ENCODE measurements at places on chromosomes 3 and 15.
A peak's percentile ranks its signal among the peaks of the same experiment; 100 is the strongest.

GRCh38 chr3:107892955-107893624, 197.7 kb downstream of the CD47 start:
- H3K4me1 ChIP-seq = peaks cover 8% of the 10 kb centered on the region
- H3K27ac ChIP-seq = no peak overlapping the region

GRCh38 chr3:134314588-134315285, 59.5 kb downstream of the AMOTL2 start:
- no peaks in the 10 kb centered on the region for H3K27me3 ChIP-seq
- peak overlapping the region; percentile 85 for H3K27ac ChIP-seq
- 0 out of 2 replicates have a peak overlapping the region, but pooled peaks have one; percentile 8 for H3K4me3 ChIP-seq
- no peaks in the 10 kb centered on the region for H3K36me3 ChIP-seq
- peaks cover 69% of the 10 kb centered on the region for H3K4me1 ChIP-seq

- H3K36me3 ChIP-seq = no peaks in the 10 kb centered on the region
- H3K27ac ChIP-seq = no peak overlapping the region
- H3K27me3 ChIP-seq = no peaks in the 10 kb centered on the region
- DNase-seq = no peak
These were observed 22.8 kb upstream of the P2RY1 start for GRCh38 chr3:152811974-152812760.

DNA sequence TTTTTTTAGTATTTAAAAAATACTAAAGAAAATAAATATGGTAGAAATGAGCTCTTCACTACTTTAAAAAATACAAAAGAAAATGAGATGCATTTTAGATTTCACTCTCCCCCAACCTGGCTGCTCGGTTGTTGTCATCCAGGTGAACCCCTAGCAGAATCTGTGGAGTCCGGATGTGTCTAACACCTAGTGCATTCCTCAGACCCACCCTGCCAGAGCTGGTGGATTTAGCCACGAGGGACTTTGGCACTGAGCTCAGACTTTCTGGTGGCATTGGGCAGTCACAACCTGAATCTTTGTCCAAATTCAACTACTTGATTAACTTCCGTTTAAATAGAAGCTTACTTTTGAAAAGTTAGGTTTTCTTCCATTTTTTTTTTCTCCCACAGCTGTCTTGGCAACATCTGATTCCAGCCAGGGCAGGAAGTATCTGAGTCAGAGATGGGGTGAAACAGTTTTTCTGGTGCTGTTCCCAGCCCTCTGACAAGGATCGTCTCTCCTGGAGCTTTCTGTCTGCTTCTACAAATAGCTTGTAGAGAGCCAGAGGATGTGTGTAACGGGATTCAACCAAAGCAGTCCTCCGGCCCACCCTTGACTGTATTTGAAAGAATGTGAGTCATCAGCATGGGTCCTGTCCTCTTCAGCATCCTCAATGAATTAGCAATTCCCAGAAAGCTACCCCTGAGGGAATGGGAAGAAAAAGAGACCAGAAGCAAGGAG, 301.8 kb upstream of the MCTP2 start:
- peaks cover 12% of the 10 kb centered on the region for H3K4me1 ChIP-seq
- H3K27ac ChIP-seq = peak overlapping the region; percentile 51
- H3K27me3 ChIP-seq = no peaks in the 10 kb centered on the region
- DNase-seq = peak; percentile 98

DNA sequence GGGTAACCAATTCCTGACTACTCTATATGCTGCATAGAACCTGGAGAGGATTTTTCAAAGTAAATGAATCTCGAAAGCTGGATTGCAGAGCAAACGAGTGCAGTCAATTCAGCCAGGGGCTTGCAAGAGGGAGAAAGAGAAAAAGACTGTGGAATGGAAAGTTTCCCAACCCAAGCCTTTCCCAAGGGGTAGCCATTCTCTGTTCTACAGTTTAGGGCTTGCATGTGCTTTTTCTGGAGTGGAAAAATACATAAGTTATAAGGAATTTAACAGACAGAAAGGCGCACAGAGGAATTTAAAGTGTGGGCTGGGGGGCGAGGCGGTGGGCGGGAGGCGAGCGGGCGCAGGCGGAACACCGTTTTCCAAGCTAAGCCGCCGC, 511 bp upstream of the RARB start:
- H3K27me3 ChIP-seq = no peaks in the 10 kb centered on the region
- peaks cover 7% of the 10 kb centered on the region for H3K4me1 ChIP-seq
- no peak overlapping the region for H3K27ac ChIP-seq
- peak; percentile 46 for DNase-seq
- no peaks in the 10 kb centered on the region for H3K36me3 ChIP-seq

DNA sequence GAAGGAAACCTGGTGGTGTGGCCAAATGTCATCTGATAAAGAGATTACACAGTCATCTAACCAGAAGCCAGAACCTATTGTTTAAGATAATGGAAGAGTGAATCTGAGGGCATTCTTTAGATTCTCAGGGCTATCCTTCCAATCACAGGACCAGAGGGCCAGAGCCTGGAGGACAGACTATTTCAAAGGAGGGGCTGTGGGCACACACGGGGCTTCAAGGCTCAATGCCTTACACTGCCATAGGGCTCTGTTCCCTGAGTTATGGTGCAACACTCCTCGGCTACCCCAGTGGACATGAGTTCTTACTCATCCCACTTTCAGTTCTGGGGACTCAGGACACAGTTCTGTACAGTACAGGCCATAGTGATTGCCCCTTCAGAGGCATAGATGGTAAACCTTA, 343.9 kb upstream of the ALCAM start:
- no peak overlapping the region for H3K27ac ChIP-seq
- no peaks in the 10 kb centered on the region for H3K36me3 ChIP-seq
- DNase-seq = no peak
- no peaks in the 10 kb centered on the region for H3K27me3 ChIP-seq

GRCh38 chr3:168233001-168233400, 137.3 kb upstream of the GOLIM4 start:
- no peak overlapping the region for H3K4me3 ChIP-seq
- H3K27ac ChIP-seq = no peak overlapping the region
- H3K4me1 ChIP-seq = no peaks in the 10 kb centered on the region
- H3K27me3 ChIP-seq = peaks cover 16% of the 10 kb centered on the region
- DNase-seq = no peak
- H3K36me3 ChIP-seq = no peaks in the 10 kb centered on the region

DNA sequence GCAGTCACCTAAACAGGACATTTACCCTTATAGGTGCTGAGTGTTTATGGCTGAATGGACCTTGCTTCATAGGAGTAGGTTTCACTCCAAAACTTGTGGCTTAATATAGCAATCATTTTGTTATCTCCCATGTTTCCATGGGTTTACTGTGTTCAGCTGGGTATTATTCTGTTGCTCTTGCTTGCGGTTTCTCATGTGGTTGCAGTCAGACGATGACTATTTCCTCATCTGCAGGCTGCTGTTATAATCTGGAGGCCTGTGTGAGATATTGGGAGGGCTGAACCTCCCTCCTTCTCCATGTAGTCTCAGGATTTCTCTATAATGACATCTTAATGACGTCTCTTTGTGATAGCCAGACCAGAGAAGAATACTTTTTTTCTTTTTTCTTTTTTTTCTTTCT, 98.1 kb downstream of the ZPLD1 start:
- H3K27ac ChIP-seq = no peak overlapping the region
- no peak overlapping the region for H3K4me3 ChIP-seq
- no peaks in the 10 kb centered on the region for H3K4me1 ChIP-seq
- no peaks in the 10 kb centered on the region for H3K36me3 ChIP-seq
- peaks cover 4% of the 10 kb centered on the region for H3K27me3 ChIP-seq
- peak; percentile 7 for DNase-seq

DNA sequence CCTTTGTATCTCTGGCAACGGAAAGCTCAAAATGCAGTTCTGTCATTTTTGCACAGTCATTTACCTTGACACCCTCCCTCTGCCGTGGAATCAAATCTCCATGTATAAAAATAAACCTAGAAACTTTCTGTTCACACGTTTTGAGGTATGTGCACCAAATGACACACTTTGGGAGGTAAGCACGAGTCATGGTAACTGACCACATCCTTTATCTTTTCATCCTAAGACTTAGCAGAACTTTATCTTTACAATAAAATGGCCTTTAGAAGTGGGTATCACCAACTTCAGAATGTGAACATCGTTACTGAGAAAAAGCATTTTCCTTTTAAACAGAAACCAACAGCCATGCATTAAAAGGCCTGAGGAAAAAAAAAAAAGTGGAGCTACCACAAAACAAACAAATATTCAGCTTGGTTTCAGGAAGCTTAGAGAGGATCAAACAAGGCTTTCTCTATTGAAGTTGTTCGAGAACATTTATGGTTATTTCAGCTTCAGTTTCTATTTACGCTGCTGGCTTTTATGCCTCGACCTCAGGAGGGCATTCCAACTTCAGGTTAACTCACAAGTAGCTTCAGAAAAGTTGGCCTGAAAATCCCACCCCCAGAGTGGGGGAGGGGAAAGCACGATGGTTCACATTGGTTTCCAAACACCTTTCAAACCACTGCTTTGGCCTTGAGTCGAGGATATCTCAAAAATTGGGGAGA, 171.1 kb upstream of the ICE2 start:
- H3K4me3 ChIP-seq = no peak overlapping the region
- peak; percentile 15 for DNase-seq
- no peaks in the 10 kb centered on the region for H3K27me3 ChIP-seq
- no peak overlapping the region for H3K27ac ChIP-seq
- H3K36me3 ChIP-seq = no peaks in the 10 kb centered on the region

DNA sequence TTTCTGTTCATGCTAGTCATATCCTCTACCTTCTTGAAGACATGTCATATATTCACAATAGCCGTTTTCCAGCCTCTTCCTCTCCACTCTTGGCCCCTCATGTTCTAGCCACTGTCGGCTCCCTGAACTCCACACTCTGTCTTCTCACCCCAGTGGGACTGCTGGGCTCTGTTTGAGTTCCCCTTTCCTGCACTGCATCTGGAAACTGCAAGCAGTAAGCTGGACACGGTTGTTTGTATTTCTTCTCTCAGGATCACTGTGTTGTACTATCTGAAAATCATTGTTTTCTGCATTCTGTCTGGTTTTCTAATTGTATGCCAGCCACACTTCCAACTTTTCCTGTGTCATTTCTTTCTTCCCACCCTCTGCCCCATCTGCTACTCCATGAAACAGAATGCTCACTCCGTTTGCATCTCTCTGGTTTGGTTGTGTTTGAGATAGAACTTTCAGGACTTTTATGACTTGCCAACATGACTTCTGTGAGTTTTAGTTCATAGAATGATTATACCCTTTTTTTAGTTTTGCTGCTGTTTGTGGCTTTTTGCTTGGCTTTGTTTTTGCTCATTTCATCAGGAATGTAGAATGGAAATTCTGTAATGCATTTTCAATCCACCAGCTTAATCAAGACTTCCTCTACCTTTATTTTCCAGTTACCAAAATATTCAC, 192.3 kb downstream of the PLCL2 start:
- DNase-seq = no peak
- H3K36me3 ChIP-seq = no peaks in the 10 kb centered on the region
- no peak overlapping the region for H3K27ac ChIP-seq
- no peaks in the 10 kb centered on the region for H3K27me3 ChIP-seq
- no peaks in the 10 kb centered on the region for H3K4me1 ChIP-seq

- H3K4me3 ChIP-seq = no peak overlapping the region
- H3K27me3 ChIP-seq = no peaks in the 10 kb centered on the region
- no peak for DNase-seq
These were observed 80.3 kb upstream of the ABHD17C start for GRCh38 chr15:80614711-80615360.

GRCh38 chr3:152403632-152404066, 134.9 kb downstream of the MBNL1 start:
- H3K36me3 ChIP-seq = no peaks in the 10 kb centered on the region
- no peak for DNase-seq
- H3K27ac ChIP-seq = peak overlapping the region; percentile 18

DNA sequence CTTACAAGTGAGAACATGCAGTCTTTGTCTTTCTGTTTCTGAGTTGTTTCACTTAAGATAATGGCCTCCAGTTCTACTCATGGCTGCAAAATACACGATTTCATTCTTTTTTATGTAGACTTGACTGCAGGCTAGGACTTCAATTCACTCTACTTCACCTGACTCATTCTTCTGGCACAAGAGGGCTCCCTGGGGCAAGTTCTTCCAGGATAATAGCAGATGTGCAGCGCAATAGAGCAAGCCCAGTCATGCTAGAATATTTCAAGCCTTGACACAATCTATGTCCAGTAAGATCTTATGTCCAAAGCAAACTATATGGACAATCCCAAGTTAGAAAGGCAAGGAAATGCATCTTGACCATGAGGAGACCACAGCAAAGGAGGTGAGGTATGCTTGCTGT, 211.7 kb upstream of the GADL1 start:
- peak overlapping the region; percentile 32 for H3K4me3 ChIP-seq
- no peaks in the 10 kb centered on the region for H3K27me3 ChIP-seq
- no peaks in the 10 kb centered on the region for H3K36me3 ChIP-seq
- H3K4me1 ChIP-seq = peaks cover 30% of the 10 kb centered on the region
- peak; percentile 94 for DNase-seq

DNA sequence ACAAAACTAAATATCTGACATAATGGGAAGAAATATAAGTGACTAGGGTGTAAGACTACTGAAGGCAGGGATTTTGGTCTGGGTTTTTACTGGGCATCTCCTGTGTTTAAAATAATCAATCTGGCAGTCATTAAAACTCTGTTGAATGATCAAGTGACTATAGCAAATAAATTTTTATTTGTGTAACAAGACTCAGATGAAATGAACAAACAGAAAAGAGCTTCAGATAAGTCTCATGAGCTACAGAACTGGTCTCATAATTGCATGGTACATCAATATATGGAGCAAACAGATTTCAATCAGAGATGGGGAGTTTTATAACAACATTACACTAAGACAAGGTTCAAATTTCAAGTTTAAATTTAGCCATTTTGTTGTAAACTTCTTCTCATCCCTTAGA, 372.5 kb downstream of the PLCL2 start:
- no peak overlapping the region for H3K4me3 ChIP-seq
- no peaks in the 10 kb centered on the region for H3K4me1 ChIP-seq
- no peaks in the 10 kb centered on the region for H3K36me3 ChIP-seq
- no peak overlapping the region for H3K27ac ChIP-seq

DNA sequence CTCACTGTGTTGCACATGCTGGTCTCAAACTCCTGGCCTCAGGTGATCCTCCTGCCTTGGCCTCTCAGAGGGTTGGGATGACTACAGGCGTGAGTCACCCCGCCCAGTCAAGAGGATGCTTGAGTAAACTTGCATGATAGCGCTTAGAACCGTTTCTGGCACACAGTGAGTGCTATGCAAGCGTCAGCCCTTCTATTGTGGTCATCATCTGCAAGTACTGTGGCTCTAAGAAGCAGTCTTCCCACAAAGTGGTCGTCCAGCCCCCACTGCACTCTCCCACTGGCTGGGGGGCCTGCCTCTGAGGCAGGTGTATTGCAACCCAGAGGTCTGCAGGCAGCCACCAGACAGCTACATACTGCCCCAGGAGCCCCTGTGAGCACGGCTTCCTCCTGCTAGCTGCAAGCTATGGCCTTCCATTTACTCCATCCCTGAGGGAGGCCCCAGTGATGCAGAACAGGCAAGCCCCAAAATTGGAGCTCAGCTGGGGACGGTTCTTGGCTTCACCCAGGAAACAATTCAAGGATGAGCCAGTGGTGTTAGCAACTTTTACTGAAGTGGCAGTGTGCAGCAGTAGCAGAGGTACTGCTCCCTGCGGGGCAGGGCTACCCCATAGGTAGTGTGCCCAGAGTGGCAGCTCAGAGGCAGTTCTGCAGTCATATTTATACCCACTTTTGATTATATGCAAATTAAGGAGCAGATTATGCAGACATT, 95.4 kb downstream of the LSM3 start:
- no peaks in the 10 kb centered on the region for H3K36me3 ChIP-seq
- H3K27ac ChIP-seq = no peak overlapping the region
- DNase-seq = peak; percentile 30

GRCh38 chr3:148992027-148992634, 791 bp downstream of the GYG1 start:
- H3K27ac ChIP-seq = peak overlapping the region; percentile 59
- H3K4me3 ChIP-seq = peak overlapping the region; percentile 74
- H3K36me3 ChIP-seq = peaks cover 18% of the 10 kb centered on the region
- peak; percentile 78 for DNase-seq
- H3K4me1 ChIP-seq = peaks cover 18% of the 10 kb centered on the region

Measured in GM23248 (cell line).